ENCODE measurements at places on chromosomes 1 and 21. TPM values are rescaled to one million over a fixed set of nuclear protein-coding genes. Genes with fewer than 3 reads are reported as not detected.

GRCh38 chr1:95071539-95071938, 1.2 kb downstream of the ALG14 start:
- peak overlapping the region; percentile 92 for H3K27ac ChIP-seq
- H3K4me1 ChIP-seq: peaks cover 14% of the 10 kb centered on the region
- H3K36me3 ChIP-seq: no peaks in the 10 kb centered on the region
- H3K27me3 ChIP-seq: no peaks in the 10 kb centered on the region
- H3K4me3 ChIP-seq: peak overlapping the region; percentile 76

DNA sequence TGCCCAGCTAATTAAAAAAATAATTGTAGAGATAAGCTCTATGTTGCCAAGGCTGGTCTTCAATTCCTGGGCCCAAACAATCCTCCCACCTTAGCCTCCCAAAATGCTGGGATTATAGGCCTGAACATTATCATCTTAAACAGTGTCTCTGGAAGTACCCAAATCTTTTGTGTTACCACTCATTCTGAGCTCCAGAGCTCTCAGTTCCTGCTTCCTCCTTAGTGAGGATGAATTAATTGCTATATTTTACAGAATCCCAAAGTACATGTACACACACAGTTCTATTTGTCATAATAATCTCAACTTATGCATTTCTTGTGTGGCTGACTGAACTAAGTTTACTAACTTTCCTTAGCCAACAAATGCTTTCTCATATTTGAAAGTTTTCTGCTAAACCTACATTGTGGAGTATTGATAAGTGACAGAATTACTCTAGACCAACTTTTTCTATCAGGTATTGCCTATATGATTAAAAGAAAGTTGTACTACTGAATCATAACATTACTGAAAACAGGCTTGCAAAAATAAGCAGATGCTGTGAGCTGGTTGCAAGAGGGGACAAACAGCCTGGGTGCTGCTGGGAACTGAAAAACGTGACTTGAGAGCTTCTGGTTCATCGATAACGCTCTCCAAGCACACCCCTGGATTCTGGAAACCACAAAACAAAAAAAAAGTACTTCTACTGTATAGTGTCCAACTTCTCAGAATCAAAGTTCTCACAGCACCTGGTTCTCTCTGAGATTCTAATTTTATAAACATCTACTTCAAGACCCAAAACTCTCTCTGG, 15.3 kb downstream of the VAV3 start:
- no peak overlapping the region for H3K4me3 ChIP-seq
- no peaks in the 10 kb centered on the region for H3K27me3 ChIP-seq
- H3K27ac ChIP-seq: no peak overlapping the region
- H3K36me3 ChIP-seq: no peaks in the 10 kb centered on the region

GRCh38 chr1:232905331-232906034, 44.9 kb upstream of the NTPCR start:
- no peak overlapping the region for H3K27ac ChIP-seq
- no peaks in the 10 kb centered on the region for H3K27me3 ChIP-seq
- no peaks in the 10 kb centered on the region for H3K4me1 ChIP-seq
- DNase-seq: no peak
- H3K4me3 ChIP-seq: no peak overlapping the region

DNA sequence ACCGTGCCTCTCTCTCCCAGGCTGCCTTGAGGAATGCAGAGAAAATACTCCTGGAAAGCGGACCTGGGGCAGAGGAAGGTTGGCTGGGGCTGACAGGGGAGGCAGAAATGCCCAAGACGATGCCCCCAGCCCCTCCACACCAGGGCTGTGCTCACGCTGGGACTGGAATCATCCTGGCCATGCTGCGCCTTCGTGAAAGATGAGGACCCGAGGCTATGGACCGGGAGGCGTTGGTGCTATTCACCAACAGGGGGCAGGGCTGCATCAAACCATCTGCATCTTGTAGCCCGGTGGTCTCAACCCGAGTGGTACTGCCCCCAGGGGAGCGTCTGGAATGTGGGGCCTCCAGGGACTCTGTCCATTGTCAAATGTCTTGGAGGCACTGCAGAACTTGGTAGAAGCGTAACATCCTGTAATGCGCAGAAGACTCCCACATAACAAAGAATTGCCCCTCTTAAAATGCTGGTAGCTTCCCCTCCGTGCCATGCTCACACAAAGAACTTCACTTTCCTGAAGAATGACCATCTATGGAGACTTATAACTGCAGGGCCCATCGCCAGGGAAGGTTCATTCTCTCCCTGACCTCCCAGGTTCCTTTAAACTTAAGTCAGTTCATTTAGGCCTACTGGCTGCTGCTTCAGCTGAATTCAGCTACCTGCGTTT, 251.2 kb downstream of the RRAGC start:
- H3K27ac ChIP-seq: no peak overlapping the region
- no peak overlapping the region for H3K4me3 ChIP-seq
- peaks cover 24% of the 10 kb centered on the region for H3K27me3 ChIP-seq
- H3K36me3 ChIP-seq: no peaks in the 10 kb centered on the region
- no peaks in the 10 kb centered on the region for H3K4me1 ChIP-seq

GRCh38 chr1:200958597-200958996, 63.9 kb downstream of the INAVA start:
- H3K27me3 ChIP-seq: peaks cover 7% of the 10 kb centered on the region
- no peaks in the 10 kb centered on the region for H3K36me3 ChIP-seq
- no peak overlapping the region for H3K4me3 ChIP-seq

DNA sequence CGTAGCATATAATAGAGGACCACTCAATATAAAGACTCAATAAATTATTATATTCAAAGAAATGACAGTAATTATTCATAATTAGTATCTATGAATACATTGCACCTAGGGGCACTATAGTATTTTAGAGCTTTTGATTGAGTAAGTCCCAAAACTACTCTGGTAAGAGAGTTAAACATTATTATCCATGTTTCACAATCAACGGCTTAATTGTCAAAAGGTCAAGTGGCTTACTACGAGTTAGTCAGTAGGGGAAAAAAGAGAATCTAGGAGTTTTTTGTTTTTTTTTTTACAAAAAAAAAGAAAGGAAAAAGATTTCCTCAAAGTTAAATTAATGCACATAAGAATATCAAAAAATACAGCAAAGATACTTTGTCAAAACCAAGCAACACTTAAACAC, 20.4 kb upstream of the LAMC1 start:
- H3K36me3 ChIP-seq: no peaks in the 10 kb centered on the region
- no peaks in the 10 kb centered on the region for H3K4me1 ChIP-seq

NUDT4B gene
- 31.6 TPM for total RNA-seq

LPAR3 gene
- not detected for total RNA-seq

Measured in esophagus muscularis mucosa (tissue), 4 donors.